ENCODE measurements at places on chromosomes 1 and 21.

- DNase-seq = no peak
Measured at GRCh38 chr1:8841395-8841794, 24.0 kb upstream of the RERE start.

- no peak for DNase-seq
Measured at GRCh38 chr21:43322805-43323204, 104.1 kb downstream of the SIK1 start.

DNA sequence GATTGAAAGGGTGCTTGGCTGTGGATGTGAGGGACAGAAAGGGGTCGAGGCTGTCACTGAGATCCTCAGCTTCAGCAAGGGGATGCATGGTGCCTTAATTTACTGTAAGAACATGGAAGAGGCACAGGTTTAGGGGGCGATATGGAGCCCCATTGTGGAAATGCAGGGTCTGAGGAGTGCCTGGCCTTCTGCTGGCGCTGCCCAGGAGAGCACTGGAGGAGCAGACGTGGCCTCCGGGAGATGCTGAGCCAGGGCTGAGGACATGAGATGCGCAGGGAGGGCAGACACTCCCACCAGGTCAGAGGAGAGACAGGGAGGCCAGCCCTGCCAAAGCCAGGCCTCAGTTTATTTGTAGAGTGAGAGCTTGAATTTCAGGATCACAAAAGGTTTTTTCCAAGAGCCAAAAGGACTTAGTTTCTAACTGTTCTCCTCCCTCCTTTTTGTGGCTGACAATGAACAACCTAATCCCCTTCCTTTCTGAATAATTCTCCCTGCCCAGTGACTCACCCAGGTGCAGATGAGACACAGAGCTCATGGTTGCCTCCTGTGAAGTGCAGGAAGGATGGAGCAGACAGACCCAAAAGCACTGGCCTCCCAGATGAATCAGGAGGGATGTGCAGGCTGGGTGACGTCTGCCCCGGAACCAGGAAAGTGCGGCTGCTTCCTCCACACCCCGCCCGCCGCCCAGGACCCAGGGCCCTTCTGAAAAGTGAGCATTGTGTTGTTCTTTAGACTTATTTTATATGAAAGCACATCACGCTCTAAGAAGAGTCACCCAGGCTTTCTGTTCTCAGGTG is 73.0 kb upstream of the TMPRSS2 start:
- DNase-seq = no peak

DNA sequence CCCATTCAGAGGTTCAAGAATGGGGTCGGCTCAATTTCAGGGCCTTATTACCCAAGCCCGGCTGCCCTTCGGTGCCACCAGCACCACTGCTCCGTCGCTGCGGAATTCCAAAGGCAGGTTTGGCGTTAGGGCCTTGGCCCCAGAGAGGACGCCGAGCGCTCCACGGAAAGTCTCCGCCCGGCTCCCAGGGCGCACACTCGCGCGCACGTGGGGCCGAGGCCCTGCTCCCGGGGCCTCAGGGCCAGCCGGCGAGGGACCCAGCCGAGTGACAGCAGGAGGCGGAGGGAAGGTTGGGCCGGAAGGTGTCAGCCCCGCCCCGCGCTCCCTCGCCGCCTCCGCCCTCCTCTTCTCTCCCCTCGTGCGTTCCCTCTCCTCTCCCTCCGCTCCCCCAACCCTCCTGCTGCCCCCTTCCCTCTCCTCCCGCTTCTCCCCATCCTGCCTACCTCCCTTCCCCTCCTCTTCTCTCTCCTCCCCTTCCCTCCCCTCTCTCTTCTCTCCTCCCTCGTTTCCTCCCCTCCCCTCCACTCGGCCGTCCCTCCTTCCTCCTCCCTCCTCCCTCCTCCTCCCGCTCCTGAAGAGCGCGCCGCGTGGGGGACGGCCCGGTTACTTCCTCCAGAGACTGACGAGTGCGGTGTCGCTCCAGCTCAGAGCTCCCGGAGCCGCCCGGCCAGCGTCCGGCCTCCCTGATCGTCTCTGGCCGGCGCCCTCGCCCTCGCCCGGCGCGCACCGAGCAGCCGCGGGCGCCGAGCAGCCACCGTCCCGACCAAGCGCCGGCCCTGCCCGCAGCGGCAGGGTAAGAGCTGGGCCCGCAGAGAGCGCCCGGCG is at the start of gene ETS2:
ETS2 (plus strand) TSS at position 602 of the 825 bp plus-strand sequence. CDS start 4,106 bp downstream, outside the sequence.
- peak; percentile 94 for DNase-seq

GRCh38 chr1:97920276-97920831 is 480 bp downstream of the DPYD start:
- DNase-seq = no peak

- no peak for DNase-seq
Measured at GRCh38 chr1:189151361-189151760, 1326.3 kb downstream of the BRINP3 start.

DNA sequence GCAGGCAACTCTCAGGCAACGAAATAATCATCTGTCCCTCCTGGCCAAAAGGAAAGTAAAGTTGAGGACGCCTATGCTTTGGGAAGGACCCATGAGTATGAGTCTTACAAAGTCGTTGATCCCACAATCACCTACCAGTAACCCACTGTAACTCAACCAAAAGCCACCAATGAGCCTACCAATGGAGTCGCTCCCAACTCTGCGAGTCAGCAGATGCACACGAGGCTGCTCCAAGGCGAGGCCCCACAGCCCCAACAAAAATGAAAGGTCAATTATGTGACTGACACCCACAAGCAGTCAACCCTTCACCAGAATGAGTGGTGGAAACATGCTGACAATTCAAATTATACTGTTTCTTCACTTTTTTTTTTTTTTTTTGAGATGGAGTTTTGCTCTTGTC is 12.0 kb downstream of the SETD4 start:
- DNase-seq = no peak

GRCh38 chr1:234373959-234374254 is 651 bp downstream of the COA6 start:
- no peak for DNase-seq

DNA sequence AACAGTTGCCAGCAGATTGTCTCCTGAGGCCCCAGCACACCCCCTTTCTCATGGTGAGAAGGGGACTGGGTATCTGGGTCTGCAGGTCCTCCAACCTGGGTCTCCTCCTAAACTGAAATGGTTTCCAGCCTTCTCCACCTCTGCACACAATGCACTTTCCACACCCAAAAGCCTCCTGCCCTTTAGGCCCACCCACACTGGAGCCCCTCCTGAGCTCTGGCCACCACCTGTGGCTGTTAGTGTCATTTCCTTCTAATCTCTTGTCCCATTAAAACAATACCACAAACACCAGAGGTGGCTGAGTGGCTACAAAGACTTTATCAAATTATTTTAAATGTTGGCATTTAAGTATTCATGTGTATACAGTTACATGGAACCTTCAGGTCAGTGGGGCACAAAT is 11.5 kb downstream of the GPR3 start:
- DNase-seq = no peak

DNA sequence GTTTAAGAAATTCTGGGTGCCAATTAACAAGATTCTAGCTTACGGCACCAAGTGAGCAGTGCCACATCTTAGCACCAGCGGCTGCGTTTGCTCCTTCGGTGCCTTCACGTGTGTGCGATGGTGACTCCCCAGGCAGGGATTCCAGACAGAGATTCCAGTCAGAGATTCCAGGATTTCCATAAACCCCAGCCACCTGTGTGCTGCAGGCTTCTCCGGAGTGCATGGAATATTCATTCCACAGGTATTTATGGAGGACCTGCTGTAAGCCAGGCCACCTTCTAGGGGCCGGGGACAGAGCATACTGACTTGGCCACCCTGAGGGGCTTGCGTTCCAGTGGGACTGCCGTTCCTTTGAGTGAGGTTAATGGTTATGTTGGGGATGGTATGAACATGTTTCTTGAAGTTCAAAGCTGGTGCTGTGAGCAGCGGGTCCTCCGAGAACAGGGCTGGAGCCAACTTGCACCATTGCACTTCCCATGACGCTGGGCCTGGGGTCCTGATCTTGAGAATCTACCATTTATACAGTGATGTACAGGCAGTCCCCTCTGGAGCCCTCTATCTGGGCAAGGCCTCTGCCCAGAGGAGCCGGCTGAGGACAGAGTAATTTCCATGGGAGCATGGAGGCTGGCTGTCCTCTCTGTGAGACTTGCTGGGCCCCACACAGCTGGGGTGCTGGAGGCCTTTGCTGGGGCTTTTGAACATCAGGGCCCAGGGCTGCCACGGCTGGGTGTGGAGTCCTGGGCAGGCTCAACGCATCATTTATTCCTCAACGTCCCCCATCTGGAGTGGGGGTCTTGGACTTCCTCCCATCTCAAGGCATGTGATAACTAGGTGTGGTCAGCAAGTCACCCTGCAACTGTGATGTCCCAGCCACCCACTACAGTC is 58.8 kb upstream of the AJAP1 start:
- no peak for DNase-seq

DNA sequence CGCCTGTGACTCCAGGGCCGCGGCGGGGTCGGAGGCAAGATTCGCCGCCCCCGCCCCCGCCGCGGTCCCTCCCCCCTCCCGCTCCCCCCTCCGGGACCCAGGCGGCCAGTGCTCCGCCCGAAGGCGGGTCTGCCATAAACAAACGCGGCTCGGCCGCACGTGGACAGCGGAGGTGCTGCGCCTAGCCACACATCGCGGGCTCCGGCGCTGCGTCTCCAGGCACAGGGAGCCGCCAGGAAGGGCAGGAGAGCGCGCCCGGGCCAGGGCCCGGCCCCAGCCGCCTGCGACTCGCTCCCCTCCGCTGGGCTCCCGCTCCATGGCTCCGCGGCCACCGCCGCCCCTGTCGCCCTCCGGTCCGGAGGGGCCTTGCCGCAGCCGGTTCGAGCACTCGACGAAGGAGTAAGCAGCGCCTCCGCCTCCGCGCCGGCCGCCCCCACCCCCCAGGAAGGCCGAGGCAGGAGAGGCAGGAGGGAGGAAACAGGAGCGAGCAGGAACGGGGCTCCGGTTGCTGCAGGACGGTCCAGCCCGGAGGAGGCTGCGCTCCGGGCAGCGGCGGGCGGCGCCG is at the start of gene SIM2:
SIM2 (plus strand) TSS at position 135 of the 565 bp plus-strand sequence. CDS start 632 bp downstream, outside the sequence.
- peak; percentile 81 for DNase-seq

- no peak for DNase-seq
Measured at GRCh38 chr1:229768232-229768631, 142.2 kb downstream of the URB2 start.

GRCh38 chr1:43056981-43057391 is 98.3 kb upstream of the SLC2A1 start:
- no peak for DNase-seq

DNA sequence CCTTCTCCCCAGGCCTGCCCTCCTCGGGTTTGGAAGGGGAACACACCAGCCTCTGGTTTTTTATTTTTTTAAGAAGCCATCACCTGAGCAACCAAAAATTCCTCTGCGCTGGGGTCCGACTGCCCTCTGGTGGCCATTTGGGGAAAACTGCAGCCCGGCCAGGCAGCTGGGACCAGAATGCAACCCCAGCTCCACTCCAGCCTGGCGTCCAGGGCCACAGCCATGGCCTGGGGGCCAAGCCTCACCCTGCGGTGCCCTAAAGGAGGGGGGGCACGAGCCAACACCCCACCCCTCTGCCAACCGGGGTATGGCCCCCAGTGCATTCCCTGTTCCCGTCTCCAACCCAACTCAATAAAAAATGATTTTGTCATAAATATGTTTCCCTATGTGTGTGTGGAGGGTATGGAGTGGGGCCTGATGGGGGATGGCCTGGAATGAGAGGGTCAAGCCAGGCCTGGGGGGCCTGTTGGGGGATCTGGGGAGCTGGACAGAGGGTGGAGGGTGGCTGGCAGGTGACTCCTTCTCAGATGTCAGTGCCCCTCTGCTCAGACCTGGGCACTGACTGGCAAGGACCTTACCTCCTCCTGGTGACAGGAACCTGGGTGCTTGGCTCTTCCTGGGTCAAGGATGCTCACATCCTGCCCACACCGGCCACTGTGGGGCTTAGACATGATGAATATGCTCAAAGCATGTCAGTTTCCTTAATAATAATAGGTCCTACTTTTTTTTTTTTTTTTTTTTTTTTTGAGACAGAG is 3.2 kb downstream of the GPR3 start:
- peak; percentile 78 for DNase-seq

Measured in Caco-2 (cell line).